ENCODE measurements at places on chromosomes 7 and 10. TPM values are rescaled to one million over a fixed set of nuclear protein-coding genes. Genes with fewer than 3 reads are reported as not detected.

DNA sequence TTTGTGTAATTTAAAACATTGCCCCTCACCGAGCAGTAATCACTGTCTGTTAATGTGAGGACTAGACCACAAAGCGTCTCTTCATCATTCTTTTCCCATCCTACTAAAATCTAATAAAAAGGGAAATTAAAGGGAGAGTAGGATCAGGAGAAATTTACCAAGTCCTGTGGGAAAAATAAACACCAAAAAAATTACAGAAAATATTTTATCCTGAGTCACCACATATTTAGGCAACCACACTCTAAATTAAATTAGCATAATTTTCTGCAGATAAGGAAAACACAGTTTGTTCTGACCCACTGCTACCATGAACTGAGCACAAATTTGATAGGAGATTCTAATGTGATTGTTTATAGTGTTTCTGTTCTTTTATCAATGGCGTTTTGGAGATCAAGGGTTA, 49.3 kb downstream of the CCDC6 start:
- ATAC-seq, result no peak

DNA sequence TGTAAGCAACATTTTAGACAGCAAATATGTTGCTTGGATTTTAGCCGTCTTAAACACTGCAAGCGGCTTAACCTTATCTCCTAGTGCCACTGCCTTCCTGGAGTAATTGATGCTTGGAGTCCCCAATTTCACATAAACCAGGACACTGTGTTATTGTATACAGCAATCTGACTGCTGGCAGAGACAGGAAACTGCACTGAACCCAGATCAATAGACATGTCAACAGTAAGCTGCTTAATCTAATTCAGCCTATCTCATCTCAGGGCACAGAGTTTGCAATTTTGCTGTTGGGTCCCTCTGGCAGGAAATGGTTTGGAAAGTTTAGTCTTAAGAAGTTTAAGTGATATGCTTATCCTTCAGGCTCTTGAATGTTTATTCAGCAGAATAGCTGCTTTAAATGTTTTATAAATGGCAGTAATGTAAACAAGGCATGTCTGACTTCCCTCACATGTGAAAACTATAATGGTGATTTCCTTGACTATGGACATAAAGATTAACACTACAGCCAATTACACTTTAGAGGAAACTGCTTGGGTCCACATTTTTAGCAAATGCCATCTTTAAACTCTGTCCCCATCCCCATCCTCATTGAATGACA, 598.6 kb downstream of the PARD3 start:
- ATAC-seq, result no peak

- ATAC-seq, result no peak
Measured at GRCh38 chr10:121087129-121087528, 236.0 kb downstream of the WDR11 start.

DNA sequence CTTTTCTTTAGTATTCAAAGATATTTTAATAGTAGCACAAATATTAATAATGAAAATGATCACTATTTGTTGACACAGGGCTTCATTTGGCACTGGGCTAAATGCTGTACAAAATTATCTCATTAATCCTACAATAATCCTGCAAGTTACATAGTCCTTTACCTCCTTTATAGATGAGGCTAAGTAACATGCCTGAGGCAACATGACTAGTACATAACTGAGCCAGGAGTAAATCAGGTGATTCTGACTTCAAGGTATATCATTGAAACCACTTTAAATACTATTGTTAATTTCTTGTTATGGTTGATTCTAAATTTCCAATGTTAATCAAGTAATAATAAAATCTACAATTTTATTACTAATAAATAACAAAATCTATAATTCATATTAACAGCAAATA, 39.8 kb downstream of the SEM1 start:
- ATAC-seq, result no peak

GRCh38 chr10:129078346-129078745, 388.7 kb upstream of the MGMT start:
- no peak for ATAC-seq

- no peak for ATAC-seq
Measured at GRCh38 chr7:33630359-33630758, 275.0 kb upstream of the BMPER start.

GRCh38 chr10:30812018-30812851, 182.7 kb upstream of the LYZL2 start:
- ATAC-seq, result peak; percentile 78

GRCh38 chr10:5547931-5548660, 23.3 kb downstream of the CALML3 start:
- no peak for ATAC-seq

- no peak for ATAC-seq
Measured at GRCh38 chr7:106610996-106611886, 49.7 kb downstream of the CCDC71L start.

PTPN20 gene
- total RNA-seq, result 0.94 TPM

C10orf105 gene
- total RNA-seq, result not detected

MYO3A gene
- not detected for total RNA-seq

OR2A42 gene
- total RNA-seq, result not detected

ZPBP gene
- total RNA-seq, result not detected

All from gastroesophageal sphincter (tissue), 4 donors.